ENCODE measurements at places on chromosomes 11 and 22.

DNA sequence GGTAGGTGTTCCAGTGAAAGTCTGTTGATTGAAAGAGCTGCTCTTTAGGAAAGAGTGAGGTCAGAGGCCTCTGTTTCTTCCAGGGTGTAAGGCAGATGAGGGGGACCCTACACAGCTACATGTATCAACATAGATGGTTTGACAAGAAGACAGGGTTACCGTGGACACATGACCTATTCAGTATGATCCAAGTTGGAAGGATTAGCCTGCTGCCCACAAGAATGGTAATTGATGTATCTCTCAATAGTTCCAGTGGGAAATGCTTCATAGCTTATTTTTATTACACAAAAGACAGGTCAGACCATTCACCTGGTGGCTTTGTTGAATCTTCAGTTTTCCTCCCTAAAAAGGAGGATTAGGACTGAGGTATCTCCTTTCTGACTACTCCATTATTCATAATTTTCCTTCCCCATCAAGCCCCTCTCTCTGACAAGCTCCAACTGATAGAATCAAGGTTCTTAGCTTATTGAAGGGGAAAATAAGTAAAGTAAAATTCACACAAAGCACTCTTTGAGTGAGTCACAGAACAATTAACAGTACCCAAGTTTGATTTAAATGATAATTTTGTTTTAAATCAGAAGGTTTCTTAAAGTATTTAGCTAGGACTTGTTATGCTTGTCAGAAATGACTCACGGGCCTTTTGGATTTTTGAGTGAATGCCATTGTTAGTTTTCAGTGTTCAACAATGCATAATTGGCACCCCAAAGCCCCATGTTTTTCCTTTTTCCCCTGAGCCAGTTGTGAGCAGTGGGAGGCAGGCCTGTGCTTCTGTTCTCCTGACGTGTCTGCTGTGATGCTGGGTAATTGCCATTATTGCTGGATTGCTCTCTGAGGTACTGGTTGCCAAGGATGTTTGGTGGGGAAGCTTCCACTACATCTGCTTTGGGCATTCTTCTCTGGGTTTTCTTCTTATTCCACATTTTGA, 373.2 kb downstream of the DDX10 start:
- DNase-seq = no peak

DNA sequence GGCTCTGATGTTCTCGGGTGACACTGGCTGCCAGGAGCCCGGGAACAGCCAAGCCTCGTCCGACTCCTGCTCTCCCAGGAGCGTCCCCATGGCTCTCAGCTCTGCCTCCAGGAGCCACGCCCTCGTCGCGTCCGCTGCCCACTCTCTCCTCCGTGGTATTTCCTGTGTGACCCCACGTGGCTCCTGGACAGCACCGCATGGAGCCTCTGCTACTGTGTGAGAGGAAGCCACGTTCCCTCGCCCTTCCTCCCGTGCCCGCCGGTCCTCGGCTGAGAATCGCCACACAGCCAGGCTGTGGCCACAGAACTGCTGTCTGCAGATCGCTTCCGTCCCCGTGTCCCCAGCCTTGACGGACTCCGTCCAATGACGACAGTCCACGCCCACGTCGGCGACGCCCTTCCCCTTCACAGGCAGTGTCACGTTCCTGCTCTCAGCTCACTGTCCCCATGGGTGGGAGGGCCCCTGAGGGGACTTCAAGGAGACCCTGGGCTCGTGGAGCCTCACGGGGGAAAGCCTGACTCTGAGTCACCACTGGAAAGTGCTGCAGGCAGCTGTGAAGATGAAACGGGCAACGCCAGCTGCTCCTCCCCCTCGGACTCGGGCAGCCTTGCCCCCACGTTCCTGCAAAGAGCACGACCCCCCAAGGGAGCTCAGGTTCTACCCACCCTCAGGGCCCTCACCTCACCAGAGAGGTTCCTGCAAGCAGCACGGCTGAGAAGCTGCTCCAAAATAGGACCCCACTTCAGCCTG, 458.5 kb downstream of the BRD1 start:
- DNase-seq = no peak

GRCh38 chr11:19951558-19952115, 208.6 kb downstream of the DBX1 start:
- DNase-seq = no peak

GRCh38 chr22:48070083-48070482, 1307.6 kb downstream of the TBC1D22A start:
- no peak for DNase-seq

- DNase-seq = no peak
These were observed 1442.7 kb downstream of the TBC1D22A start for GRCh38 chr22:48205161-48205560.

DNA sequence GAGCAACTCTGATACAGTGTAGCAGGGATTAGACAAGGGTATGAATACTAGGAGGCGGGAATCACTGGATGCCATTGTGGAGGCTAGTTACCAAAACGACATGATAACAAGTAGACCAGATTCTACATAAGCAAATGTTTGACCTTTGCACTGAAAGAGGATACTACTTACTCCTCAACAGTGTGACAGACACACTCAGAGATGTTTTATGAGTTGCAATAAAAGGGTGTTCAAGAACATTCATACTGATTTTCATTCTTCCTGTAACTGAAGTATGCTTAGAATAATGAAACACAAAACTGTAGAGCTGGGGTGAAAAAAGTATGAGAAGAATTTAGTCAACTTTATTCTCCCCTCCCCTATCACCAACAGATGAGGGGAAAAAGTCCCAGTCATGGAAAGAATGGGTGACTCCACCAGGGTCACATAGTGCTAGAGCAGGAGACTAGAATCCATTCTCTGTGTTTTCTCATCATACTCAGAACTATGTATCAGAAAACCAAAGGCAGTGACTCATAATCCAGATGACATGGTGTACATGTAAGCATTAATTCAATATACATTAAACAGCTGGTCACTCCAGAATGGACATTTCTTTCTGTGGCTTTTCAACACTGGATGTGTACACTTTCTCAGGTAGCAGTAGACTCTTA, 32.8 kb downstream of the ARHGAP20 start:
- DNase-seq = no peak

- DNase-seq = no peak
These were observed 287.6 kb downstream of the FAT3 start for GRCh38 chr11:92512204-92512569.

- no peak for DNase-seq
These were observed 6.9 kb downstream of the OR10V1 start for GRCh38 chr11:59706518-59707285.

- DNase-seq = no peak
These were observed 475 bp downstream of the MAPK12 start for GRCh38 chr22:50260801-50261614.

DNA sequence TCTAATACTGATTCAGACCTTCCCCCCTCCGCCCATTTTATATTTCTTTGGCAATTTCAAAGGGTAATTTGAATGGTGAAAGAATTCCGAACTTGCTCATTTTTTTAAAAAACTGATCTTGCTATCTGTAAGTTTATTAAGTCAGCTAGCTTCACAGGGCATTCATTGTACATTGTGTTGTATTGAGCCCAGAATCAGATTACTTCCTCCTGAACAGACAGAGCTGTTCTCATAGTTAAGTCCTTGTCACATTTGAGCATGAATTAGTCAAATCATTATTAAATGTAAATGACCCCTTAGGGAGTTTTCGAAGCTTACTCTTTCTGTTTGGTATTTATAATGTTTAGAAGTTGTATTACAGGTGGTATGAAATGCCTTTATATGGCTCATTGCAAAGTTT, 34.4 kb downstream of the CYP2R1 start:
- no peak for DNase-seq

GRCh38 chr11:7490535-7490934, 5.2 kb downstream of the OLFML1 start:
- DNase-seq = no peak
